GM12878 (cell line): ENCODE measurements at places on chromosomes 2 and 18.

- H3K27me3 ChIP-seq = no peaks in the 10 kb centered on the region; the same call in 1 of the 2 replicates
- no peak overlapping the region for H3K27ac ChIP-seq
- H3K36me3 ChIP-seq = no peaks in the 10 kb centered on the region
- H3K4me3 ChIP-seq = no peak overlapping the region
Observed at GRCh38 chr2:39622860-39623259, 42.9 kb upstream of the TMEM178A start.

- no peaks in the 10 kb centered on the region for H3K4me1 ChIP-seq
- no peak overlapping the region for H3K27ac ChIP-seq
- H3K4me3 ChIP-seq = no peak overlapping the region
- H3K27me3 ChIP-seq = no peaks in the 10 kb centered on the region
- DNase-seq = no peak
- no peaks in the 10 kb centered on the region for H3K36me3 ChIP-seq
Observed at GRCh38 chr18:27213123-27213717, 28.1 kb upstream of the CHST9 start.

GRCh38 chr2:50751311-50752031 lies 280.5 kb downstream of the NRXN1 start:
- no peaks in the 10 kb centered on the region for H3K4me1 ChIP-seq
- no peaks in the 10 kb centered on the region for H3K27me3 ChIP-seq
- DNase-seq = no peak
- no peaks in the 10 kb centered on the region for H3K36me3 ChIP-seq

DNA sequence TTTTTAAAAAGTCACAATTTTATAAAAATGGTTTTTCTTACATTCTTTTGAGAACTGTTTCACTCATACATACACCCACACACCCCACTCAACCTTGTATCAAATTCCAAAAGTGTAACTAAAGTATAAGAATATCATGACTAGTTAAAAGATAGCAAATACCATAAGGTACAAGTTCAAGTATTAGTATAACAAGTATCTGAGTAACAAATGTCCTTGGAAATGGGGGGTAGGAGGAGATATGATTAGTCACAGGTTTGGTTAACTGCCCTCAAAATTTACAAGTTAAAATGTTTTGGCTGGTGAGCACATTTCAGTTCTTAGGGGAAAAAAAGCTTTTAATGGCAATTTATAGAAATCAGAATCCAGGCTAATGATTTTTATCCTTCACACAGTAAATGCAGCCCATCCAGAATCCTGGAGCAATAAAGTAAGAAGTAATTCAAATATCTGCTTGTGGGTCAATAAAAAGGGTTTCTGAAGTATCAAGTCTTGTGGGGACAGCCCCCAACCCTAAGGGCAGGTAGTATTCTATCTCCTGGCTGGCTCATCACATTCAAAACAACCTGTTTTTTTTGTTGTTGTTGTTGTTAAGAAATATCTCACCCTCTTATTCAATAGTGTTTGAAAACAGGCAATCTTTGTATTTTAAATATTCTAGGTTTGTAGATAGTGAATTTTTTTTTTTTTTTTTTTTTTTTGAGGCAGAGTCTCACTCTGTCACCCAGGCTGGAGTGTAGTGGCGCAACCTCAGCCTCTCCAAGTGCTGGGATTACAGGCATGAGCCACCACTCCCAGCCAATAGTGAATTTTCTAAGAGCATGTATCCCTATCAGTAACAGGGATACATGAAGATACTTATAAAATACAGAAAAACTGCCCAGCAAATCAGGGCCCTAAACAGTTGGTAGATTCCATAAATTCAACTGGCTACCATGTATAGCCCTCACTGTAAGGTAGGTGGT lies 14.5 kb downstream of the IAH1 start:
- no peaks in the 10 kb centered on the region for H3K4me1 ChIP-seq
- peaks cover 29% of the 10 kb centered on the region for H3K36me3 ChIP-seq
- H3K27me3 ChIP-seq = no peaks in the 10 kb centered on the region

- H3K27ac ChIP-seq = no peak overlapping the region
- no peak for DNase-seq
- H3K4me3 ChIP-seq = no peak overlapping the region
Observed at GRCh38 chr2:9077691-9078090, 74.2 kb upstream of the MBOAT2 start.

- no peaks in the 10 kb centered on the region for H3K36me3 ChIP-seq
- DNase-seq = no peak
- H3K27me3 ChIP-seq = no peaks in the 10 kb centered on the region
Observed at GRCh38 chr2:240881913-240882312, 13.3 kb downstream of the AGXT start.

- no peaks in the 10 kb centered on the region for H3K36me3 ChIP-seq
- no peak for DNase-seq
- no peaks in the 10 kb centered on the region for H3K4me1 ChIP-seq
- H3K4me3 ChIP-seq = no peak overlapping the region
Observed at GRCh38 chr2:158509928-158510797, 53.4 kb downstream of the PKP4 start.

DNA sequence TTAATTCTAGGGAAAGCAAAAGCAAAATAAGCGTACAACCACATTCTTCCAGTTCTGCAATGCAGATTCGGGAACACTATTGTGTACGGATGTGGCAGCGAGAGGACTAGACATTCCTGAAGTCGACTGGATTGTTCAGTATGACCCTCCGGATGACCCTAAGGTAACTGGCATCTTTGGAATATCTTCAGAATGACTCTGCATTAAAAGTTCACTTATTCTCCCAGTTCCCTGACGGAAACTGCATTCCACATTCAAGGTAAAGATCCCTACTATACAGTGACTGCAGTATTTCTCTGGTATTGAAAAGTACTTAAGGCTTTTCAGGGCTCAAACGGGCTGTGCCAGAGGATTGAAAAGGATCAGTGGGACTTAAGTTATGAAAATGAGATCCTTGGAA lies 10.9 kb downstream of the DDX18 start:
- H3K4me3 ChIP-seq = no peak overlapping the region
- no peak overlapping the region for H3K27ac ChIP-seq

GRCh38 chr2:216082117-216082711 lies 495 bp downstream of the TMEM169 start:
- peaks cover 9% of the 10 kb centered on the region; the same call in 1 of the 2 replicates for H3K4me1 ChIP-seq
- H3K27ac ChIP-seq = peak overlapping the region; percentile 27; the same call in 1 of the 2 replicates
- no peak for DNase-seq
- H3K27me3 ChIP-seq = no peaks in the 10 kb centered on the region
- peak overlapping the region; percentile 84 for H3K4me3 ChIP-seq
- no peaks in the 10 kb centered on the region for H3K36me3 ChIP-seq

DNA sequence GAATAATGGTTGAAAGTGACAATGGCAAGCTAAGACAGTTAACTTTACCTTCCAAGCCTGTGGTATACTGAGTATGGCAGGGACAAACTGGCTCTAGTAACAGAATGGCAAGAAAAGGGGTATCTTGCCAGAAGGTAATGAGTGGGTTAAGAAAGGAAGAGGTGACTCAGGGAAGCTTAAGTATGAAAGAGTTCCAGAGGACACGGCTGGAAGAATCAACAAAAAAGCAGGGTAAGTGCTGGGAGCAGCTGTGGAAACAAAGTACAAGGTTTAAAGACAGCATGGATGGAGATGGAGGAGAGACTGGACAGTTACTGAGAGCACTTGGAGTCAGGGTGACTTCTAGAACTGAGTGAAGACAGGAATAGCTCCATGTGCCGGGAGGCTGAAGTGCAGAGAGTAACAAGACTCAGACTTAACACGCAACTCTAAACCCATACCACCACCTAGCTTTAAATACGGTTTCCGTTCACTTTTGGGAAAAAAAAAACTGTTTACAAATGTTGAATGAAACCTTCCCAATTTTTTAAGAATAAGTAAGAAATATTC lies 69.0 kb downstream of the REV1 start:
- no peaks in the 10 kb centered on the region for H3K27me3 ChIP-seq
- no peak overlapping the region for H3K4me3 ChIP-seq
- no peak overlapping the region for H3K27ac ChIP-seq
- H3K4me1 ChIP-seq = no peaks in the 10 kb centered on the region
- DNase-seq = no peak

- no peak for DNase-seq
- H3K4me3 ChIP-seq = no peak overlapping the region
- H3K36me3 ChIP-seq = no peaks in the 10 kb centered on the region; the same call in 1 of the 2 replicates
- no peaks in the 10 kb centered on the region; the same call in 1 of the 2 replicates for H3K4me1 ChIP-seq
- H3K27ac ChIP-seq = no peak overlapping the region
- no peaks in the 10 kb centered on the region for H3K27me3 ChIP-seq
Observed at GRCh38 chr18:79315596-79315995, 80.1 kb upstream of the NFATC1 start.

- H3K27me3 ChIP-seq = no peaks in the 10 kb centered on the region
- no peak for DNase-seq
- H3K36me3 ChIP-seq = no peaks in the 10 kb centered on the region
Observed at GRCh38 chr2:71226096-71226964, 573 bp downstream of the PAIP2B start.

- no peak overlapping the region for H3K27ac ChIP-seq
- no peak for DNase-seq
- H3K4me1 ChIP-seq = peaks cover 3% of the 10 kb centered on the region; the same call in 1 of the 2 replicates
- H3K36me3 ChIP-seq = no peaks in the 10 kb centered on the region
- peak overlapping the region; percentile 82 for H3K4me3 ChIP-seq
Observed at GRCh38 chr2:119224391-119225104, 914 bp downstream of the STEAP3 start.
